Fibroblast of lung (primary cell): ENCODE measurements at places on chromosomes 1 and 21. TPM values are rescaled to one million over a fixed set of nuclear protein-coding genes. Genes with fewer than 3 reads are reported as not detected.

KRTAP19-3 gene
- polyA plus RNA-seq, result not detected in 2 replicates

MMP23B gene
- 0.82 and 0.89 TPM in 2 replicates for polyA plus RNA-seq

PLEKHG5 gene
- 0.42 and 0.79 TPM in 2 replicates for polyA plus RNA-seq

OR2W3 gene
- polyA plus RNA-seq, result 0.42 and 3.2 TPM in 2 replicates

SDE2 gene
- polyA plus RNA-seq, result 17.2 and 17.7 TPM in 2 replicates

LDLRAD1 gene
- polyA plus RNA-seq, result not detected in 2 replicates

GRCh38 chr1:53631622-53632310, 107.2 kb downstream of the GLIS1 start:
- no peaks in the 10 kb centered on the region for H3K36me3 ChIP-seq
- no peak overlapping the region for H3K27ac ChIP-seq
- H3K4me1 ChIP-seq, result no peaks in the 10 kb centered on the region
- no peaks in the 10 kb centered on the region for H3K27me3 ChIP-seq

DNA sequence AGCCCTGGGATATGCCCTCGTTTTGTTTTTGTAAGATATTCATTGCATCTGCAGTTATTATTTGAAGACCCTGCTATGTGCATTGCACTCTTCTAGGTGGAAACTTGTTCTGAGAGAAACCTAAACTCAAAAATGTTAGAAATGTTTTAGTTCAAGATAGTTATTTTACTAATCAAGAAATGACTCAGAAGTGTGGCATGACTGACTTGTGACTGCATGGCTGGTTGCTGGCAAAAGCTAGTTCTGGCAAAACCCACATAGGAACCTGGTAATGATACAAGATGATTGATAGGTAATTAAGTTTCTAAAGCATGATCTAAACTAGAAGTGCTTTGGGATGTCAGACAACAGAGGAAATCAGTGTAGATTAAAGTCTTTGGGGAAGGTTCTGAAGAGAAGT, 33.8 kb upstream of the NFASC start:
- no peaks in the 10 kb centered on the region for H3K4me1 ChIP-seq
- H3K27ac ChIP-seq, result no peak overlapping the region
- H3K36me3 ChIP-seq, result no peaks in the 10 kb centered on the region
- H3K4me3 ChIP-seq, result no peak overlapping the region

GRCh38 chr1:30307182-30307581, 416.2 kb downstream of the MATN1 start:
- no peak overlapping the region for H3K4me3 ChIP-seq
- no peak for DNase-seq
- no peak overlapping the region for H3K27ac ChIP-seq
- no peaks in the 10 kb centered on the region for H3K36me3 ChIP-seq
- H3K27me3 ChIP-seq, result no peaks in the 10 kb centered on the region

GRCh38 chr1:203440771-203441170, 34.8 kb upstream of the PRELP start:
- H3K4me3 ChIP-seq, result no peak overlapping the region
- no peaks in the 10 kb centered on the region for H3K36me3 ChIP-seq
- no peak overlapping the region for H3K27ac ChIP-seq
- peaks cover 11% of the 10 kb centered on the region for H3K4me1 ChIP-seq

DNA sequence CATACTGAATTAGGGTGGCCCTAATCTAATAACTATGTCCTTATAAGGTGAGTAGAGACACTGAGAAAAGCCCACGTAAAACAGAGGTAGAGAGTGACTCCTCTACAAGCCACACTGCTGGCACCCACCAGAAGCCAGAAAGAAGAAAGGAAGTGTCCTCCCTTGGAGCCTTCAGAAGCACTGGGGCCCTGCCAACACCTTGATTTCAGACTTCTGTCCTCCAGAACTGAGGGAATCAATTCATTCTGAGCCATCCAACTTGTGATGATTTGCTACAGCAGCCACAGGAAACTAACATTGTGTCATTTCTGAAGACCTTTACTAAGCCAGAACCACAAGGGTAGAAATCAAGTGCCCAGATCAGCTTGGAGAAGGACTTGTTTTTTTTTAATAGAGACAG, 15.0 kb downstream of the GNB1 start:
- peaks cover 10% of the 10 kb centered on the region for H3K36me3 ChIP-seq
- H3K27me3 ChIP-seq, result no peaks in the 10 kb centered on the region
- no peak for DNase-seq
- H3K27ac ChIP-seq, result no peak overlapping the region
- no peak overlapping the region for H3K4me3 ChIP-seq
- H3K4me1 ChIP-seq, result peaks cover 6% of the 10 kb centered on the region

- H3K27me3 ChIP-seq, result no peaks in the 10 kb centered on the region
- no peak overlapping the region for H3K27ac ChIP-seq
- no peaks in the 10 kb centered on the region for H3K4me1 ChIP-seq
- DNase-seq, result no peak
- H3K4me3 ChIP-seq, result no peak overlapping the region
- no peaks in the 10 kb centered on the region for H3K36me3 ChIP-seq
Measured at GRCh38 chr1:125065821-125066180, 3881.0 kb downstream of the SRGAP2C start.

- H3K27me3 ChIP-seq, result no peaks in the 10 kb centered on the region
- H3K27ac ChIP-seq, result no peak overlapping the region
- DNase-seq, result no peak
Measured at GRCh38 chr1:165174491-165174890, 182.0 kb downstream of the LMX1A start.

GRCh38 chr1:103336408-103336807, 189.1 kb upstream of the RNPC3 start:
- H3K27ac ChIP-seq, result no peak overlapping the region
- H3K27me3 ChIP-seq, result no peaks in the 10 kb centered on the region
- no peak overlapping the region for H3K4me3 ChIP-seq

DNA sequence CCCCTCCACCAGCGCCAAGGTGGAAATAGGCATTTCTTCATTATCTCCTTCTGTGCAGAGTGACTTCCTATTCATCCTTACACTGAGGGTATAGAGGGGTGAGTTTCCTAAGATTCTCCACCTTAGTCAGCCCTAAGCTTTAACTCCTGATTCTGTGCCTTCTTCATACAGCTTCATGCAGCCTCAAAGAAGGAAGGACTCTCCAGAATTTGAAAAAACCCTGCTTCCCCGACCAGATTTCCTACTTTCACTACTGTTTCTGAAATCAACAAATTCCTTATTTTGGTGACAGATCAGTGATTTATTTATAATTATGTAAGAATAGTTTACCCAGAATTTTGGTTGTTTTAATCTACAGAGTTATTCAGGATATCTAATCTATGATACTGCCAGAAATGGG, 28.6 kb downstream of the GFI1 start:
- no peaks in the 10 kb centered on the region for H3K27me3 ChIP-seq
- no peak overlapping the region for H3K27ac ChIP-seq
- H3K4me1 ChIP-seq, result no peaks in the 10 kb centered on the region
- H3K4me3 ChIP-seq, result no peak overlapping the region

DNA sequence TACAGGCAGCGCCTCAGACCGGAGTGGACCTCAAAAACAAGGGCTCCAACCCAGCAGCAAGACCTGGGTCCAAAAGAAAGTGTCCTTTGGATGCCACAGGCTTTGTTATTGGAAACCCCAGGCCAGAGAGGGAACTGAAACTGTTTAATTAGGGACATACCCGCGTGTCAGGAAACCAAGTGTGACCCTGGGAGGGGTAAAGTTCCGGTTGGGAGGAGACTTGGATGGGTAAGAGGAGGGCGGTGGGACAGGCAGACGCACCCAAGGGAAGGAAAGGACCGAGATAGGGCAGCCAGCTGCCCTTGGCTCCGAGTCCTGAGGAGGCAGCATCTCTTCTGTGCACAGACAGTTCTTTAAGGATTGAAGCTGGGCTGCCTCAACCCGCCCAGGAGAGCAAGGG, 71.4 kb downstream of the CDC7 start:
- H3K27me3 ChIP-seq, result no peaks in the 10 kb centered on the region
- no peaks in the 10 kb centered on the region for H3K36me3 ChIP-seq
- peaks cover 18% of the 10 kb centered on the region for H3K4me1 ChIP-seq
- H3K27ac ChIP-seq, result no peak overlapping the region
- no peak for DNase-seq
- no peak overlapping the region for H3K4me3 ChIP-seq

DNA sequence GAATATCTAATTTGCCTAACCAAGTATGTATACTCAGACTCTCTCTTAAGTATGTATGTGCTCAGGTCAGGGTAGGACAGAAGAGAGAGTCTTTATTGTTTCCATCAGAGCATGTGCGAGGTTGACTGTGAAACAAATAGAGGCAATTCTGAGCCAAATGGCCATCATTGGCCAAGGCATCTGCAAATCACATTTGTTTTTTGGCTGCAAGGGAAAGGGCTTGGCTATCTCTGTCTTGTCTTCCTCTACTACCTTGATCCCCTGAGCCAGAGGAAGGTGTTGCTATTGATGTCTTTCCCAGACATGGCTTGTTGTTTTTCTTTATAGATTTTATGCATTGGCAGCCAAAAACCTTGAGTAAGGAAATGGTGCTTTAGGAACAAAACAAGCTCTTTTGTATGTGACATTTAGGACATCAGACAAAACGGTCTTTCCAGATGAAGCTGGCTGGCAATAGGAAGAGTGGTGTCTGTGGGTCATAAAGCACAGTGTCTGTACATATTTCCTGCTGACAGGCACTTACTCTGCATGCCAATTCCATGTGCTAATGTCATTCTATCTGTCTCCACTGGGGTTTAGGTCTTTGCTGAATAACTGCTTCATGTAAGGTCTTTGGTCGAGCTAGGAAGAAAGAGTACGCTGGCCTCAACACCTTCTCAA, 163.3 kb downstream of the BRINP2 start:
- no peaks in the 10 kb centered on the region for H3K36me3 ChIP-seq
- peak; percentile 6 for DNase-seq
- no peaks in the 10 kb centered on the region for H3K4me1 ChIP-seq
- no peaks in the 10 kb centered on the region for H3K27me3 ChIP-seq
- no peak overlapping the region for H3K4me3 ChIP-seq

DNA sequence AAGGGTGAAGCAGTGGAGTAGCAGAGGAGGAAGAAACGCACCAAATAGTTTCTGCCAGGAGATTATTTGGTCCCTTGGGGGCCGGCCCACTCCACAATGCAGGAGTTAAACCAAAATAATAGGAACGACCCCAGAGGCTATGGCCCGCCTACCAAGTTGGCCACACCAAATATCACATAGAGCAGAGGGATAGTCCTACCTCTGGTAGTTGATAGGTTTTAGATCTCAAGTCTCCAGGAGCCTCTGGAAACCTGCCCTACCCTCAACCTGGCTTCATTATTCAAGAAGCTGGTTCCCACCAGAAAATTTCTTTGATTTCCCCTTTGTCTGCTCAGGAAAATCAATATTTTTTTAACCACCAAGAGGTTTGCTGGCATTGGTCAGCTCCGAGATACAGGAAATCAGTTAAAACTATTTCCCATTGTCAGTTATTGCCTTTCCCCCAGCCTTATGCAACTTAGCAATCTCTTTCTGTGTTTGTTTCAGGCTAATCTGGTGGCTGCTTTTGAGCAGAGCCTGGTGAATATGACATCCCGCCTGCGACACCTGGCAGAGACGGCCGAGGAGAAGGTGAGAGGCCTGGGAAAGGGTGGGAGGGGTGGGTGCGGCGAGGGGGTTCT, 35.5 kb upstream of the IPO9 start:
- no peaks in the 10 kb centered on the region for H3K27me3 ChIP-seq
- peaks cover 40% of the 10 kb centered on the region for H3K4me1 ChIP-seq
- H3K4me3 ChIP-seq, result no peak overlapping the region
- no peak overlapping the region for H3K27ac ChIP-seq

GRCh38 chr21:44867999-44868700, 5.3 kb downstream of the PTTG1IP start:
- no peak overlapping the region for H3K4me3 ChIP-seq
- peak overlapping the region; percentile 95 for H3K27ac ChIP-seq
- H3K27me3 ChIP-seq, result no peaks in the 10 kb centered on the region
- peaks cover 42% of the 10 kb centered on the region for H3K4me1 ChIP-seq
- no peak for DNase-seq

GRCh38 chr1:239483391-239483790, 97.0 kb downstream of the CHRM3 start:
- no peaks in the 10 kb centered on the region for H3K36me3 ChIP-seq
- no peak for DNase-seq
- H3K4me1 ChIP-seq, result no peaks in the 10 kb centered on the region
- no peak overlapping the region for H3K27ac ChIP-seq
- no peak overlapping the region for H3K4me3 ChIP-seq

GRCh38 chr1:10339815-10340214, 59.0 kb upstream of the PGD start:
- H3K27me3 ChIP-seq, result no peaks in the 10 kb centered on the region
- peaks cover 3% of the 10 kb centered on the region for H3K36me3 ChIP-seq
- H3K27ac ChIP-seq, result no peak overlapping the region
- peak; percentile 90 for DNase-seq
- H3K4me1 ChIP-seq, result no peaks in the 10 kb centered on the region

GRCh38 chr1:5954964-5955363, 37.3 kb downstream of the NPHP4 start:
- DNase-seq, result no peak
- no peak overlapping the region for H3K27ac ChIP-seq
- no peaks in the 10 kb centered on the region for H3K27me3 ChIP-seq
- H3K4me3 ChIP-seq, result no peak overlapping the region

DNA sequence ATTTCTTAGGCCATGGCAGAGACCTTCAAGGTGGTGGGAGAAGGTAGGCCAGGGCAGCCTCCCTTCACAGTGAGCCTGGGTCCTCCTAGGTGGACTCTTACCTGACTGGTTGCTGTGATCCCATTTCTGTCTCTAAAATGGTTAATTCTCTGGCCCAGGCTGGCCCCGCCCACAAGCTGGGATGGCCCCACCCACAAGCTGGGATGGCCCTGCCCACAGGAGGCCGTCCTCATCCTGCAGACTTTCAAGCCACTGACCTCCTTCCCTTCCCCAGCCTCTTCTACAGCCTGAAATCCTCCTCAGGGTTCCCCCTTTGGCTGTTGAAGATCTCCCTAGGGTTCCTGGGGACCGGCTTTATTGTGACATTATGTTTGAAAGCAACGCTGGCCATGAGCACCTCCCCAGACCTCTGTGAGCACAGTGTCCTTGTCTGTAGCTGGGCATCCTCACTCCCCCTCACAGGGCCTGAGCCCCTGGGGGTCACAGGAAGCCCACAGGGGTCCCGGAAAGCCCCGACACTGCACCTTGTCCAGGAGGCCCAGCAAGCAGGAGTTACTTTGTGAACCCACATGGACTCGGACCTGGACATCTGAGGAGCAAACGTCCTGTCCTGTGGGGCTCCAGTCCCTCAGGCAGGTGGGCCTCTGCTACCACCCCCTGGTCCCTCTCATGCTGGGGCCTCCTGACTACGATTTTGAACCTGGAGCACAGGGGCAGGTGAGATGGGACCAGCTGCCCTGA, 621.7 kb downstream of the MATN1 start:
- no peaks in the 10 kb centered on the region for H3K4me1 ChIP-seq
- no peaks in the 10 kb centered on the region for H3K27me3 ChIP-seq
- DNase-seq, result no peak
